ENCODE measurements at places on chromosomes 4 and X.

- peak; percentile 18 for DNase-seq
These were observed 33.7 kb downstream of the TKTL1 start for GRCh38 chrX:154329294-154329693.

DNA sequence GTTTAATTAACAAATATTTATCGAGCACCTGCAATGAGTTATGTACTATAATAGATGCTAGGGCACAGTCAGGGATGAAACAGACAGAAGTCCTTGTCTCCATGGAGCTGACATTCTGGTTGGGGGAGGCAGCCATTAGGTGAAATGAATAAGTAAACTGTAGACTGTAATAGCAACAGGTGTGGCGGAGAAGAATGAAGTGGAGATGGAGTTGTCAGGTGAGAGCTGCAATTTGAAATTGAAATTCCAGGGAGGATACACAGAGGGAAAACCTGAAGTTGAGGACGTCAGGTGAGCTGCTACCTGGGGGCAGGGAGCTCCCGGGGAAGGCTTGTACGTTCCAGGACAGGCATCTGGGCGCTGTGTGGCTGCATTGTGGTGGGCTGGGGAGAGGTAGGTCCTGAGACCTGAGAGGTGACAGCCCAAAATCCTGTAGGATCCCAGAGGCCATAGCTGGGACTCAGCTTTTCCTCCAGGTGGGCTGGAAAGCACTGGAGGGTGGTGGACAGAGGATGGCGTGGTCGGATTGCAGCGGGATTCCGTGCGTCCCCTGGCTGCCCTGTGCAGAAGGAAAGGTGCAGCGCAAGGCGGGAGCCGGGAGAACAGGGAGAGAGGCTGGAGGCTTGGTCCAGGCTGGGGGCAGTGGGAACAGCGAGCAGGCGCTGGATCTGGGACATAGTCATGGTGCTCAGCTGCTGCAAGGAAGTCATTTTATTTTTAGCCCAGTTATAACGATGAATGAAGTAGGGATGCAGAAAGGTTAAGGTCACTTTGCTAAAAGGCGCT, 24.8 kb downstream of the CYTL1 start:
- peak; percentile 49 for DNase-seq

GRCh38 chrX:118448273-118448783, 47.3 kb upstream of the DOCK11 start:
- no peak for DNase-seq

GRCh38 chrX:351736-352135, 33.1 kb upstream of the GTPBP6 start:
- DNase-seq = no peak

- no peak for DNase-seq
These were observed 129.6 kb upstream of the QRFPR start for GRCh38 chr4:121510341-121510874.

- peak; percentile 61 for DNase-seq
These were observed 82.4 kb upstream of the MTM1 start for GRCh38 chrX:150486011-150486410.

- DNase-seq = no peak
These were observed 21.6 kb upstream of the RAI2 start for GRCh38 chrX:17882680-17883079.

DNA sequence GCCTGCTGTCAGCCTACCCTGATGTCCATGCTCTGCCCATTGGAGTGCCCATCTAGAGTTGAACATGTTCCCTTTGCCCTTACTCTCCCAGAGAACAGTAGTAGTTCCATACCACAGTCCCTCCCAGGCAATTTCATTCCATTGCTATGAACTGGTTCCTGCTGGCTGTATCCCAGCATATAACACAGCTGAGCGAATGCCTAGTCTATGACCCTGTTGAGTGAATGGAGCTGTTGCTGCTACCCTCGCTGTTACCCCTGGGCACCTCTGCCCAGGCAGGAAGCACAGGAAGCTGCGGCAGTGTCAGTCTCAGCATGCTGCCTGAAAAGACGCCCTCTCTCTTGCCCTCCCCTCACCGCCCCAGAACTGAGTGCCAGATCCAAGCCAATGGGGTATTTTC, 73.3 kb downstream of the SOX3 start:
- DNase-seq = no peak

DNA sequence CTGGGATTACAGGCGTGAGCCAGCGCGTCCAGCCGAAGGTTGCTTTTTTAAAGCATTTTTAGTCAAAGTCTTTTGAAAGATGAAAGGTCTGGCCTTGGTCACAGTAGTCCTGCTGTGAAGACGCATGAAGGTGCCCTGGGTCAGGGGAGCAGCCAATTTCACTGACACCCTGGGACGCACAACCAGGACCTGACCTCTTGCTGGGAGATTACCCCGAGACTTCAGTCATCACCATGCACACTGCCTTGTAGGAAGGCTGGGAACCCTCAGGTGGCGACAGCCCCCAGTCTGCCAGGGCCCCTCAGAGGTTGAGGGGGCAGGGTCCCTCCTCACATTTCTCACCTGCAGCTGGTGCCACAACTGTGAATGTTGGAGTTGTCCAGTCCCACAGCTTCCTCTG, 53.2 kb downstream of the CPLX1 start:
- DNase-seq = no peak

- no peak for DNase-seq
These were observed 293.5 kb upstream of the FSTL5 start for GRCh38 chr4:162457071-162457865.

- no peak for DNase-seq
These were observed 136.8 kb upstream of the AFF2 start for GRCh38 chrX:148363471-148364235.

DNA sequence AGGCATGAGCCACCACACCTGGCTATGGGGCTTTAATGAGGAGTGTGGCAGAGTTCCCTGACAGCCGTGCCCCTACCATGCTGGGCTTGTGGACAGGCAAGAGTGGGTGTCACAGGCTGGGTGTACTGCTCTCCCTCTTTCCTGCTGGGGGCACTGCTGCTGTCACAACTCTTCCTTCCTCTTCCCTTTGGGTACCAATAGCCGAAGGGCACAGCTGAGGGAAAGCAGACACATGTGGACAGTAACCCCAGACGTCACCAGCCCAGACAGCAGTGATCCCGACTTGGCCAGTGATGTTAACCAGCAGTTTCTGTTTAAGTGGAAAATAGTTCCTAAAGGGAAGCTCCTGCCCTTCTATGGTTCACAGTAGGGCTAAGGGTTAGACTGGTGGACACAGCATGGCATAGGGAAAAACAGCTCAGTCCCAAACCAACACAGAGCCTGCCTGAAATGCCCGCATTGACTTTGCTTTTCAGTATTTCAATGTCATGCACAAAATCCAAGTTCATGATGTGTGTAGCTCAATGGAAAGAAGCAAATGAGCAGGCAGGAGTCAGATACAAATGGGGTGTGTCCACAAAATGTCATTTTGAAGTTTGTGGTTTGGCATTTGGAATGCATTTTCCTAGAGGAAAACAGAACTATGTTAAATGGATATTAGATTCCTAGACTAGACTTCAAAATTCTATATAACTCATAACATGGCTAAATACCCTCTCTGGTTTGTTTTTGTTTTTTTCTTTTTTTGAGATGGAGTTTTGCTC, 24.9 kb upstream of the DDX3X start:
- DNase-seq = no peak

- DNase-seq = no peak
These were observed 40.4 kb downstream of the PCDH7 start for GRCh38 chr4:30760551-30760950.

DNA sequence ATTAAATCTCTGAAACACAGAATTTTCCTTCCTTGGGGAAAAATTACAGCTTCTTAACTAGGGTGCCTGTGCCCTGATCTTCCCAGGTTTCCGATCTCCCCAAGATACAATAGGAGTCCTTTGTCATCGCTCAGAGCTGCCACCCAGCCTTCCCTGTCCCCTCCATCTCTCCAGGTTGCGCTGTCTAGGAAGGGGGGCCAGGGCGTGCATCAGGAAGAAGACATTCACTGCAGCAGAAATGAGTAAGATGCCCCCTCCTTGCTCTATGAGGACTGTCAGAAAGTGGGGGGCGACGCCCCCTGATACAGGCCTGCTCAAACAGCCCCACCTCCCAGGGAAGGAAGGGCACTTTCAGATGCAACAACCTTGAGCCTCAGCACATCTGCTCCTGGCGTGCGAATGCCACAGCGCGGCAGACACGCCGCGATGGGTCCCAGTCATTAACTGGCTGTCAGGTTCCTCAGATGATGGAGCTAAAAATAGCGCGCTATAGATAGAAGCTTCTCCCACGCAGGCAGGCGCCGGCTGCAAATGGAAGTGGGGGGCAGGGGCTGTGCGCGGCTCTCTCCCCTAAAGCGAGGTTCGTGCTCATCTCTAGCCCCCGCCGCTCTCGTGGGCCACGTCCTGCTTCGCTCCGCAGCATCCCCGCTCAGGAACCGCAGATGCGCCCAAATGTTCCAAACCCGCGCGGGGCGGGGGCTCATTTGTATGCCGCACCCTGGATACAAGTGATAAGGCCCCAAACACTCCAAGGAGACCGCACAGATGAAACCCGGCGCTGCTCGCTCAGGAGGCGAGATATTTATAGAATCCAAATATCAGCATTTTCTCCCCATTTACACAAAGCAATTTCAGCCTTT, 57.6 kb upstream of the LGI2 start:
- DNase-seq = peak; percentile 50

DNA sequence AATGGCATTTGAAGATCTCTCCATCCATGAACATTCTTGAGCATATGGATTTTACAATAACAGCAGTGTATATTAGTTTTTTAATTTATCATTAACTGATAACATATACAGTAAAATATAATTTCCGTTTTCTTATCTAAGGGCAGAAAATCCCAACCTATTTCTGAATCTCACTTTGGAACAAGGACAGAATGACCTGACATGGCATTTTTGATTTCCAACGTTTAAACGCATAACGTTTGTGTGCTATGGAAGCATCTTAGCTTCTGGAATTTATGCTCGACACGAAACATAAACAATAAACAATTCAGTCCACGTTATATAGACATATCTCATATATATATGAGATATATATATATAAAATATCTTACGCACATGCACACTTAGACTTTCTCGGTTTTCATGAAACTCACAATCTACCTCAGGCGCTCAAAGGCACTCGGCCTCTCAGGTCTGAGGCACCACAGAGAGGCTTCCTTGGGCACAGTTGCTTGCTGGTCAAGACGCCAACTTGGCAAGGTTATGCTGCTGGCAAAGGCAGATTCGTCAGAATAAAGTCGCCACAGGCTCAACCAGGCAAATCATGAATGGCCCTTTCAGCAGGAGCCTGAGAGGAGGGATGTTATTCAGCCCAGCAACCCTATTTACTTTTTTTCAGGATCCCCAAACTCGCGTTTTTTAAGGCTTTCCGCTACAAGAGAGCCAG, 1.0 kb upstream of the UGT8 start:
- DNase-seq = peak; percentile 67

- no peak for DNase-seq
These were observed 184.9 kb upstream of the AADAT start for GRCh38 chr4:170274616-170275015.

DNA sequence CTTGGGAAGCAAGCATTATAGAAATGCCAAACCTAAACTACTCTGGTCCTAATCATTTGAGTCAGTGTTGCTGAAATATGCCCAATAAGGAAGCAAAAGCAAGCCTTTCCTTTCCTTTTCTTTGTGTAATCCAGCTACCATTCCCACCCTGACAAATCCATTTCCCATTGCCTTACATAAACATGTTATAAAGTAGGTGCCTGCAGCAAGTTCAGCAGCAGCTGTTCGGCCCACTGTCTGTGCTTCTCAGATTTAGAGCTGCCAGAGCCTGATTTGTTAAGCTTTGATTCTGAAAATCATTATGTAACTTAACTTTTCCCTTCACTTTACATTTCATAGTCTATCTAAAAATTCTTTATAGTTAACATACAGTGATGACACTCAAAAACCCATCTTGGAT, 148.6 kb downstream of the EPHA5 start:
- no peak for DNase-seq

DNA sequence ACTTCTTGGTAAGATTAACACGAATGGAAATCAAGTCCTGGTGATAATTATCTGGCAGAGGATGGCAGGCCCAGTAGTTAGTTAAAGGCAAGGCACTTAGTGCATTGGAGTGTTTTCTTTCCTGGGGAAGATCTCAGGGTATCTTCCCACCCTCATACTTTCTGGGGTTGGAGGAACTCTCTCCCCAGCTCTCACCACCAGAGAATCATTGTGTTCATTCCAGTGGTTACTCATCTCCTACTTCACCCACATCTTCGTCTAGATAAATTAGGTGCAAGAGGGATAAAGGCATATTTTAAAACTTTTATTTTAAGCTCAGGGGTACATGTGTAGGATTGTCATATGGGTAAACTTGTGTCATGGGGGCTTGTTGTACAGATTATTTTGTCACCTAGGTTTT, 67.5 kb upstream of the SH3RF1 start:
- no peak for DNase-seq

DNA sequence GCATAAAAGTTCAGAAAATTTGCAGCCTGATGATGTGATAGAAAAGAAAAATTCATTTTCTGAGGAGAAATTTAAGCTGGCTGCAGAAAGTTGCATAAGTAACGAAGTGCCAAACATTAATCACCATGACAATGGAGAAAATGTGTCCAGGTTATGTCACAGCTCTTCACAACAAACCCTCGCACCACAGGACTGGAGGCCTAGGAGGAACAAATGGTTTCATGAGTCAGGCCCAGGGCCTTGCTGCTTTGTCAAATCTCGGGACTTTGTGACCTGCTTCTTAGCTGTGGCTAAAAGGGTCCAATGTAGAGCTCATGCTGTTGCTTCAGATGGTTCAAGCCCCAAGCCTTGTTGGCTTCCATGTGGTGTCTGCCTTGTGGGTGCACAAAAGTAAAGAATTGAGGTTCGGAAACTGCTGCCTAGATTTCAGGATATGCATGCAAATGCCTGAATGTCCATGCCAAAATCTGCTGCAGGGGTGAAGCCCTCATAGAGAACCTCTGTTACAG, 527.4 kb downstream of the SH3BGRL start:
- DNase-seq = no peak

DNA sequence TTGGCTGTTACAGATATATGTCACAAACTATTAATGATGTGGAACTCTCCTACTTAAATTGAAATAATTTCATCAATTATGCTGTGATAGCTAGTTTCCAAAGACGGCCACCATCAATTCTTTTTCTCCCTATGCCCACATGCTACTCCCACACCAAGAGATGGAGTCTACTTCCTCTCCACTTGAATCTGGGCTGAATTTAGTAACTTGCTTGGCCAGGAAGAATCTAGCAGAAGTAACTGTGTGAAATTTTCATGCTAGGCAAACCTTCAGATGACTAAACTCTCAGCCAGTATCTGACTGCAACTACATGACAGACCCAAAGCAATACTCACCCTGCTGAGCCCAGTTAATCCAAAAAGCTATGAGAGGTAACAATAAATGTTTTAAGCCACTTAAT, 3.2 kb downstream of the SEPSECS start:
- no peak for DNase-seq

- DNase-seq = no peak
These were observed 66.9 kb downstream of the ARHGEF38 start for GRCh38 chr4:105619188-105619931.
